Activated CD8-positive, alpha-beta memory T cell treated with anti-CD3 and anti-CD28 coated beads for 36 hours (primary cell): ENCODE measurements at places on chromosomes 1 and 21. TPM values are rescaled to one million over a fixed set of nuclear protein-coding genes. Genes with fewer than 3 reads are reported as not detected.

SLC19A1 gene
- 66.8 TPM for total RNA-seq

ATP1A4 gene
- not detected for total RNA-seq

MANEAL gene
- 6.3 TPM for total RNA-seq

AZIN2 gene
- total RNA-seq = 2.0 TPM

RHOU gene
- 0.19 TPM for total RNA-seq

SPRR2G gene
- total RNA-seq = not detected

CFAP126 gene
- total RNA-seq = not detected

CD53 gene
- total RNA-seq = 205 TPM

TTC24 gene
- 10.7 TPM for total RNA-seq

RHEX gene
- not detected for total RNA-seq

PEX10 gene
- total RNA-seq = 22.6 TPM

ANKRD35 gene
- 1.2 TPM for total RNA-seq

PGLYRP3 gene
- not detected for total RNA-seq

ELAVL4 gene
- not detected for total RNA-seq

BACH1 gene
- total RNA-seq = 21.5 TPM

LRRN2 gene
- 0.15 TPM for total RNA-seq

LCE2B gene
- not detected for total RNA-seq

LENEP gene
- total RNA-seq = 0.61 TPM

SYNC gene
- not detected for total RNA-seq

FAM72D gene
- 13.4 TPM for total RNA-seq

NR1I3 gene
- total RNA-seq = not detected

CHRNB2 gene
- total RNA-seq = 0.10 TPM

IGSF21 gene
- not detected for total RNA-seq

NPHS2 gene
- total RNA-seq = not detected

SAMD13 gene
- 0.59 TPM for total RNA-seq

TCHHL1 gene
- total RNA-seq = not detected

LY9 gene
- 4.2 TPM for total RNA-seq

GBP1 gene
- total RNA-seq = 61.6 TPM

CMPK1 gene
- 121 TPM for total RNA-seq

CFAP74 gene
- total RNA-seq = not detected

C1QA gene
- total RNA-seq = not detected

S100A7 gene
- not detected for total RNA-seq

DCST1 gene
- not detected for total RNA-seq

NASP gene
- total RNA-seq = 245 TPM

TNNT2 gene
- total RNA-seq = not detected

RGS16 gene
- total RNA-seq = 79.4 TPM

SLAMF7 gene
- 75.2 TPM for total RNA-seq

WNT2B gene
- total RNA-seq = not detected

CTSE gene
- total RNA-seq = not detected

SLC44A3 gene
- total RNA-seq = not detected

TENT5C gene
- total RNA-seq = 3.9 TPM

SERPINC1 gene
- total RNA-seq = 0.31 TPM

MXRA8 gene
- total RNA-seq = 0.29 TPM

AGBL4 gene
- total RNA-seq = not detected

GSTM5 gene
- not detected for total RNA-seq

AMY1A gene
- total RNA-seq = not detected

REN gene
- total RNA-seq = not detected

ADAMTSL4 gene
- total RNA-seq = not detected

ARHGAP30 gene
- 149 TPM for total RNA-seq

CCSAP gene
- total RNA-seq = 5.9 TPM

PKNOX1 gene
- total RNA-seq = 21.5 TPM

UBQLN4 gene
- total RNA-seq = 55.4 TPM

HCRTR1 gene
- total RNA-seq = not detected

CCDC27 gene
- total RNA-seq = not detected

RC3H1 gene
- total RNA-seq = 40.8 TPM

NBPF20 gene
- total RNA-seq = 1.3 TPM

MRTO4 gene
- total RNA-seq = 139 TPM

MAP10 gene
- 1.8 TPM for total RNA-seq

S100A5 gene
- total RNA-seq = 1.2 TPM
